ENCODE measurements at places on chromosomes 3 and 15.

GRCh38 chr15:27746401-27746955 lies 352.6 kb downstream of the OCA2 start:
- no peak for DNase-seq

DNA sequence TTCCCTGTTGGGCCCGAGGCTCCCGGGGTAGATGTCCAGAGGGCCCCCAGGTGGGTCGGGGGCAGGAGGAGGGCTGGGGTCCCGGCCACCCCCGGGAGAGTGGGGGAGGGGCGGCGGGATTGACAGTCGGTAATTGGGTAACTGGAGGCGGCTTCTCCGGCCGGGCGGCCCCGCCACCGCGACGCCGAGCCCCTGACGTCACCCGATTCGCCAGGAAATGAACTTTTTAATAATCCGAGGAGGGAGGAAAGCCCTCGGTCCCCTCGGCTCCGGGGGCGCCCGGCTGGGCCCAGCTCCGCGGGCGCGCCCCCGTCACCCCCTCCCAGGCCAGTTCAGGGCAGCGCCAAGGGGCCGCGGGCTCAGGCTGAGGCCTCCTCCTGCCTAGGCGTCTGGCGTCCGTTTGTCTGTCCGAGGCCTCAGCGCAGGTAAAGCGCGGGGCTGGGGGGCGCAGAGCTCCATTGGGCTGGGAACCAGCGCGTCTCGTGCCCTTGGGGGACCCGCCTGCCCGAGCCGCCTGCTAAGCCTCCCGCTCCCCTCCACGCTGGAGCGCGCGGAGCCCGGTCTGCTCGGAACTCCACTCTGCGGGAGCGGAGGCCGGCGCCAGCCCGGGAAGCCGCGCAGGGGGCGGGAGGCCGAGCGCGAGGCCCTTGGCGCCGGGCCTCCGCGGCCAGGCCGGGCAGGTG lies 3.9 kb downstream of the GATA2 start:
- DNase-seq = no peak

- DNase-seq = no peak
Observed at GRCh38 chr3:46293991-46294833, 52.0 kb downstream of the CCR3 start.

GRCh38 chr3:65112751-65113300 lies 425.0 kb upstream of the ADAMTS9 start:
- DNase-seq = no peak

GRCh38 chr15:75693501-75694240 lies 19.0 kb downstream of the CSPG4 start:
- peak; percentile 50 for DNase-seq

DNA sequence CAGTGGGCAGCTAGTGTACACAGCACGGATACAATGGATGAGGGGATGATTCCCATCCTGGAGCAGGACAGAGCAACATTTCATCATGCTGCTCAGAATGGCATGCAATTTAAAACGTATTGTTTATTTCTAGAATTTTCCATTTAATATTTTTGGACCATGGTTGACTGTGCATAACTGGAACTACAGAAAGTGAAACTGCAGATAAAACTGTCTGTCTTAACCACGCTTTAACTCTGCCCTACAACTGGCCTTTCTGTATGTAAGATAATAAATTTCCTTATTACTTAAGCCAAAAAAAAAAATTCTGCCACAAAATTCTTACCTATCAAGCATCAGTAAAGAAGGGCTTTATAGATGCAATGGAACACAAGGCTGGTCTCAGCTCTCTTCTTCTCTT lies 33.4 kb downstream of the AP3S2 start:
- no peak for DNase-seq

DNA sequence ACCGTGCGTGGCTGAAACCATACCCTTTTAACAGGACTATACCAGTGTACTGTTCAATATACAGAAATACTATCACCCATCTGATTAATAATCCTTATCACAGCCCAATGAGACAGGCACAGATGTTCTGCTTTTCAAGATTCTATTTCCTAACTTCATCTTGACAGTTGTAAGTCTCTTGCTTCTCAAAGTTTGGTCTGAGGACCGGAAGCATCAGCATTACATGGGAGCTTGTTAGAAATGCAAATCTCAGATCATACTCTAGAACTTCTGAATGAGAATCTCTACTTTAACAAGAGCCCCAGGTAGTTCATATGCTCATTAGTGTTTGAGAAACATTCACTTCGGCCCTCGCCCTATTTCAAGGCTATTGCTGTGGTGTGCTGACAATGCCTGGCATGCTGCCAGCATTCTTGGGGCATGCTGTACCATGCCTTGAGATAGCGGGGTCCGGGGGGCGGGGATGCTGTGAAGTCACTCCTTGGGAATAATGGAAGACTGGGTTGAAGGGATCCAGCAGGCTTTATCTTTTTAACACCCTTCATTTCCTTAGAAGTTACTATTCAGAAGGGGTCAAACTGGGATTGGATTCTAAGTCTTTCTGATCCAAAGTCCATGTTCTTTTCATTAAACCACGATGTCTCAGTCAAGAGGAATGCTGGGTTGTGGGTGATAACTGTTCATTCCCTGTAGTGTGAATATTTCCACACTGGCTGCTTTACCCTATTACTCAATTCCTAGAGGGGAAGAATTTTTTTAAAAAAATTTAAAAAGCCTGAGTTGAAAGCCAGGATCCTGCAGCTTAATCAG lies 194.7 kb downstream of the LPP start:
- peak; percentile 96 for DNase-seq

- no peak for DNase-seq
Observed at GRCh38 chr3:58191361-58191991, 19.3 kb downstream of the DNASE1L3 start.

GRCh38 chr3:88863196-88863595 lies 244.2 kb upstream of the EPHA3 start:
- DNase-seq = peak; percentile 7

DNA sequence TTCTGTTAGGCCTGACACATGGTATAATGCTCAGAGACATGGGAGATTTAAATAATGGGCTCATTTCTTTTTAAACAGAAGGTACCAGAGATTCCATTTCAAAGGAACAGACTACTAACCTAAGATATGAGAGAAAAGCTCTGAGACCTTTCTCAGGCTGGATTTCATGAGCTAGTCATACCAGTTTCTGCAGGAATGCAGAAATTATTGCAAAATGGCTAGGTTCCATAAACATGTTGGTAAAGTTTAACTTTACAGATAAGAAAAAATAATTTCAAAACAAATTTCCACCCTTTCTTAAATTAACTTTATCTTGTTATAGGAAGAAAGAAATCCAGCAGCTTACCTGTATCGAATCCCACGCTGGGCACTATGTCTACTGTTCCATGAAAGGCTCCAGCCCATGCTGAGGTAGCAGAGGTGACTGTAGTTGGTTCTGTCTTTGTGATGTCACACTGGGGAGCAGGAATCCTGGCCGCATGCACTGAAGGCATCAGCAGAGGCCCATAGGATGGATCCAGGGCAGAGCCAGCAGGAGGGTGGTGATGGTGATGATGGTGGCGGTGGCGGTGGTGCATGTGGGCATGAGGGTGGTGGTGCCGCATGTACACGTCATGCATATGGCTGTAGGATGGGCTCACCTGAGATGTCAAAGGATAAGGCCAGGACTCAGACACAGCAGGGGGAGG lies 22.6 kb downstream of the VGLL3 start:
- peak; percentile 48 for DNase-seq

GRCh38 chr3:6097556-6097955 lies 763.4 kb upstream of the GRM7 start:
- DNase-seq = no peak
